ENCODE measurements at places on chromosomes 11 and 22. TPM values are rescaled to one million over a fixed set of nuclear protein-coding genes. Genes with fewer than 3 reads are reported as not detected.

KCNQ1OT1 gene
- 2.2 TPM for total RNA-seq

ACRV1 gene
- total RNA-seq, result not detected

KCNK7 gene
- not detected for total RNA-seq

DCHS1 gene
- total RNA-seq, result 89.7 TPM

RAG2 gene
- not detected for total RNA-seq

All from glomerular endothelial cell (primary cell).